Calu3 (cell line): ENCODE measurements at places on chromosomes 4 and X.

GRCh38 chr4:182425302-182425701, 182.1 kb downstream of the TENM3 start:
- DNase-seq, result no peak

GRCh38 chr4:121749225-121749624, 15.7 kb downstream of the SMIM43 start:
- no peak for DNase-seq

- peak; percentile 45 for DNase-seq
Observed at GRCh38 chr4:48079972-48080391, 54.1 kb downstream of the TXK start.

- no peak for DNase-seq
Observed at GRCh38 chrX:103794119-103794518, 17.5 kb downstream of the PLP1 start.

GRCh38 chr4:136495851-136496250, 1036.4 kb downstream of the PCDH18 start:
- no peak for DNase-seq

DNA sequence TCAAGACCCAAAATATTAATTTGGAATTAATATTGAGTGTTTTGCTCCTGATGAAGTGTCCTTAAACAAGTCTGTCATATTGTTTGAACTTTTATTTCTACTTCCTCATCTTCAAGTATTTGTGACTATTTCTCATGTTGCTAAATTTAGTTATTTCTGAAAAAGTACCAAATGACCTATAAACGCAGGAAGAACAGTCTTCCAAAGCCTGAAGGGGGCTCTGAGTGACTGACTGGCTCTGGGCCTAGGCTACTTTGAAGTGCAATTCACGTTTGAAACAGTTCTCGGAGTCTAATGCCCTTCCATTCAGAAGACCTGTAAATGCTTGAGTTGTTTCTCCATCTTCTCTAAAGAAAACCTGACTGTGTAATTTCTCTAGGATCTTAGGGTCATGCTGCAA, 26.5 kb downstream of the GALNT7 start:
- DNase-seq, result no peak

DNA sequence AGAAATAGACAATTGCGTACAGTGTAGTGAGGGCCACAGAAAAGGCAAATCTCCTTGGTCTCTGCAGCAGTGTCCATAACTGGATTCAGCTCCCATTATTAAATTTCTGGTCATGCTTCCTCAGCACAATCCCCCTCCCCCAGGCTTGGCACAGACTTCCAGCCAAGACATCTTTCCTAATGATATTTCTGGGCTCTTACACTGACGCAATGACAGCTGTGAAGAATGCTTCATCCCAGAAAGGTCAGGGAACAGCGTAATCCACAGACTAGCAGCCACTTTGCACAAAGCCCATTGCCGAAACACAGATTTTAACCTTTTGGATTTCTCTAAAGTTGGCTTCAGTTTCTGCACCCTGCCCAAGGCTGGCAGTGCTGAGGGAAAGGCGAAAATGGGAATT, 597.6 kb upstream of the CPEB2 start:
- no peak for DNase-seq

DNA sequence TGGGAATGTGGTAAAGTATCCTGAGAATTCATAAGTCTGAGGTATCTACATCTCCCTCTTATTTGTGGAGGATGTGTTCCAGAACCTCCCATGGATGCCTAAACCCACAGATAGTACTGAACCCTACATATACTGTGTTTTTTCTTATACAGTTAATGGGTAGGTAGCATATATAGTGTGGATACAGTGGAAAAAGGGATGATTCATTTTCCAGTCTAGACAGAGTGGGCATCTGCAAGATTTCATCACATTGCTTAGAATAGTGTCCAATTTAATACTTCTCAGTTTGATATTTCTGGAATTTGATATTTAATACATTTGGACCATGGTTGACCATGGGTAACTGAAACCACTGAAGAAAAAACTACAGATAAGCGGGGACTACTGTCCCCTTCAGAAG, 155.0 kb upstream of the ANKRD50 start:
- DNase-seq, result no peak

- DNase-seq, result no peak
Observed at GRCh38 chrX:139890991-139891700, 41.7 kb downstream of the ATP11C start.

- DNase-seq, result no peak
Observed at GRCh38 chrX:67787196-67787595, 243.4 kb downstream of the AR start.

DNA sequence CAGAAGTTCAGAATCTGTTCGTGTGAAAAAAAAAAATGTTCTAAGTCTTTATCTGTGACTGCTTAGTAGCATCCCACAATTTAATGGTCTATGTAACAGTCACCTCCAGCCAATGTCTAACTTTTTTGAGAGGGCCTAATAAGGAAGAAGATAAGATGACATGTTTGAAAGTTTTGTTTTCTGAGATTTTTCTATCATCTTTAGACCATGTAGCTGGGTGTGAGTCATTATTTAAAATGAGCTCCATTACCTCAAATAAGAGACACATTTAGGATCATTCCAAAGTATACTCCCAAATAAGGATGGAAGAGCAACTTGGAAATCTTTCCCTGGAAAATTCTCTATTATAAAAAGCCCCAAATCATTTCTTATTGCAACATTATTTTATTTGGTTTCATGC, 28.2 kb upstream of the MCF2 start:
- DNase-seq, result no peak

DNA sequence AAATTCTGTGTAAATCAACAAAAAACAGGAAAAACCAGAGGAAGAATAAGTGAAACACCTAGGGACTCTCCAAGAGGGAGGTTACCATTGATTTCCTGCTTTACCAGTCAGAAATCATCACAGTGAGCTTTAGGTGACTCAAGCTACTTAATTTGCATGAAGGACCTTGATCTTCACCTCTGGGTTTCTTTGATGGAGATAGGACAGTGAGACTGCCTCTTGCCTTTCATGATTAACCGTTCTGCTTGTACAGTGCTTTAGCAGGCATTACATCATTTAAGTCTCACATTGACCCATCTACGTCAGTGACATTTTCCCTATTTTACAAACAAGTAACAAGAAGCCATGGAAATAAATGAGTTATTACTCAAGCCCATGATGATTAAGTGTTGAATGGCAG, 3.4 kb upstream of the GK start:
- peak; percentile 35 for DNase-seq

DNA sequence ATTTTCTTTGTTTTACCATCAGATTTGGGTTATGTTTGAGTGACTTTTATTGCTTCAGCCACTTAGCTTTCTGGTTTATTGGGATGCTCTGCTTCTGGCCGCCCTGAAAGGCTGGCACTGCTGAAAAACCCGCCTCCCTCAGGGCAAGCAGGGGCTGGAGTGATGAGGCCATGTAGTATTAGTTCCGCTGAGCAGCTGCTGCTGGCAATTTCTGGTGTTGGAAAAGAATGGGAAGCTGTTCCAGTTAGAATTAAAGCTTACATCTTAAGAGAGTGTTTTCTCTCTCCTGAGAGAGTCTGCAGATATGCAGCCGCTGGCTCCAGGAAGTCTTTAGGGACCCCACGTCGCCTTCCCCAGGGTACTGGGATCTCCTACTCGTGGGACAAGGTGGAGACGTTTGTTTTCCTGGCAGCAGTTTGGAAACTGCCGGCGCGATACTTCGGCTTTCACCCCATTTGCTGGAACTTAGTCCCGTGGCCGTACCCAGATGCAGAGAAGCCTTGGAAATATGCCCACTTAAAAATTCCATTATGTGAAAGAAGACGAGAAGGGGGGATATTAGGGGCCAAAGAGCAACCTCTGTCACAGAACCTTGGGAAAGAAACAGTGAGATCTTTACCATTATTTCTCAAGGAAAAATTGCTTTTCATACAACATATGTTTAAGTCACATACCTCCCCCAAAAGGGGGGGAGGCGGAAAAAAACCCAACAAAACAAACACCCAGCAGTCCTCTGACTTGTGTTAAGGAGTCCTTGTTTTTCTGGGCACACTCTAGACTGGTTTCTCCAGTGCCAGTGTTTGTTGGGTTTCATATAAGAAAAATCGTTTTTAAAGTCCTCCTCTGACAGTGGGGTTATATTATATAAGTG, 72.6 kb downstream of the TMEM131L start:
- DNase-seq, result no peak

GRCh38 chr4:53709693-53710092, 118.4 kb upstream of the LNX1 start:
- DNase-seq, result no peak

- DNase-seq, result no peak
Observed at GRCh38 chr4:70236125-70236524, 6.3 kb upstream of the CSN3 start.

- no peak for DNase-seq
Observed at GRCh38 chr4:113404841-113405240, 355.4 kb downstream of the ANK2 start.

DNA sequence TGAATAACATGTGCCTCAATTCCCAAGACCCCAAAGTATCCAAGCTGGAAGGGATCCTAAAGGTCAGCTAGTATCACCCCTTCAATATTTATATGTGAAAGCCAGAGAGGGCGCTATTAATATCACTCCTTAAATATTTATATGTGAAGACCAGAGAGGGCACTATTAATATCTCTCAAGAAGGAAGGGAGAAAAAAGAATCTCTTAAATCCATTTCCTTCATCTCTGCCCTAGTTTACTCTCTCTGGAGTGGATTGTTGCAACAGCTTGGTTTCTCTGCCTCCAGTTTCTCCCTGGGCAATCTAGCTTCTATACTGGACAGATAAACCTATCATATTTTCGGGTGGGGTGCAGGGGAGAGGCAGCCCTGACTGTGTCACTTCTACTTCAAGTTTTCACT, 31.6 kb upstream of the MSN start:
- DNase-seq, result no peak

DNA sequence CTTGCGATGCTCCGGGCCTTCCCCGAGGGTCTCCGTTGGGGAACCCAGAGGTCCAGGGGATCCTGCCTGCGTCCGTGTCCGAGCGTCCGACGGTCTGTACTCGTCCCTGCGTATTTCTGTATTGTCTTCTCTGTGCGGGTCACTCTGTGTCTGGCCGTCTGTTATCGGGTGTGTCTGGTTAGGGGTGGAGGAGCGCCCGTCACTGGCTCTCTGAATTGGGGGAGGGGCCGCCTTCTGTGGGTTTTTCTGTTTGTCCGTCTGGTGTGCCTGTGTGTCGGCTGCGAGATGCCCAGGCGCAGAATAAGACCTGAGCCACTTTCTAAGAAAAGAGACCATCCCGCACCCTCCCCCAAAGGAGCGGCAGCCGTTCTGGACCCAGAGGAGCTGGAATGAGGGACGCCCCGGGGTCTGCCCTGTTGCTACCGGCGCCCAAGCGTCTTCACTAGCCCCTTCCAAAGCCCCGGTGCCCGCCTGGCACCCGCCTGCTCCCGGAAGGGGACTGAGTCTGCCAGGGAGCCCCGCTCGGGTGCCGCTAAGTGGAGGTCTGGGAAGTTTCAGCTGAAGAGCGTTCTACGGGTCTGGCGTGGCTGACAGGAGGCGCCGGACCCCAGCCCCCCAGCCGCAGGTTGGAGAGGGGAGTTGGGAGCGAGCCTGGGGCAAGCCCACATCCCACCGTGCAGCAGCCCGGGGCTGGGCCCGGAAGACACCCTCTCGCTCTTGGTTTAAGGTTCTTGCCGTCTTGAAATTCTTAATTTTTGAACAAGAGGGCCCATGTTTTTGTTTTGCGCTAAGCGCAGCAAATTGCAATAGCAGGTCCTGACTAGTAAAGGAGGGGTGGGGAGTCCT, 1.0 kb upstream of the OTOP1 start:
- DNase-seq, result no peak

DNA sequence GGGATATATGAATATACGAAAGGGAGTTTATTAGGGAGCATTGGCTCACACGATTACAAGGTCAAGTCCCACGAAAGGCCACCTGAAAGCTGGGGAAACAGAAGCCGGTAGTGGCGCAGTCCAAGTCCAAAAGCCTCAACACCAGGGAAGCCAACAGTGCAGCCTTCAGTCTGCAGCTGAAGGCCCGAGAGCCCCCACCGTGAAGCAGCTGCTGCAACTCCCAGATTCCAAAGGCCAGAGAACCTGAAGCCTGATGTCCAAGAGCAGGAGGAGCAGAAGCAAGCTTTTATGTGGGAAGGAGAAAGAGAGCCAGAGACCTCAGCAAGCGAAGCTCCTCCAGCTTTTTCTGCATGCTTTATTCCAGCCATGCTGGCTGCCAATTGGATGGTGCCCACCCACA, 275.8 kb downstream of the PTTG2 start:
- no peak for DNase-seq

DNA sequence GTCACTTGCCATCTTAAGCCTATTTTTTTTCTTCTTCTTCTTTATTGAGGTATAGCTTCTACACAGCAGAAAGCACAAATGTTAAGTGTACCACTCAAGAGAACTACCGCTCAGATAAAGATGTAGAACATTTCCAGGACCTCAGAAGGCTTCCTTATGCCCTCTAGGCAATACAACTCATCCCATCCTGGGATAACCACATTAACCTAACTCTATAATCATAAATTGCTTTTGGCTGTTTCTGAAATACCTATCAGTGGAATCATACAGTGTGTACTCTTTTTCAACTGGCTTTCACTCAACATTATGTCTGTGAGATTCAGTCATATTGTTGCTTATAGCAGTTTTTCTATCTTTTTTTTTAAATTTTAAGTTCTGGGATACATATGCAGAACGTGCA, 51.7 kb downstream of the ARFIP1 start:
- DNase-seq, result no peak

GRCh38 chr4:4711902-4712301, 147.6 kb upstream of the MSX1 start:
- no peak for DNase-seq

GRCh38 chrX:43693602-43694406, 37.7 kb downstream of the MAOA start:
- no peak for DNase-seq

- DNase-seq, result peak; percentile 71
Observed at GRCh38 chr4:81635739-81636138, 164.0 kb upstream of the RASGEF1B start.

GRCh38 chr4:42474406-42474805, 77.1 kb downstream of the SHISA3 start:
- no peak for DNase-seq

DNA sequence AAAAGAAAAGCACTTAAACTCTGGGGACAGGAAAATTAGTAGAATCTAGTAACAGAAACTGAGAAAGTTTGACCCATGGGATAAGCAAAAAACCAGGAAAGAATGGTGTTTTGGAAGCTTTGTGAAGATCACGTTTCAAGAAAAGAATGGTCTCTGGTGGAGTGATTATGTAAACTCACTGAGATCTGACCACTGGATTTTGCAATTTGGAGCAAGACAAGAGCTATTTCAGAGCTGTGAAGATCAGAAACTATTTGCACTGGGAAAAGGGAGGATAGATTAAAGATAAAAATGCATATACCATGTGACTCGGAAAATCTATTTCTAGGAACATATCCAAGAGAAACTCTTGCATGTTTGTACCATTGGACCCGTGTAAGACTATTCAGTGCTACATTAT, 4.3 kb downstream of the TMPRSS11D start:
- no peak for DNase-seq

GRCh38 chr4:124804584-124804983, 92.1 kb upstream of the ANKRD50 start:
- DNase-seq, result no peak

GRCh38 chr4:77145842-77146185, 11.2 kb upstream of the CCNG2 start:
- DNase-seq, result no peak

GRCh38 chrX:133676344-133677122, 261.2 kb upstream of the GPC4 start:
- peak; percentile 65 for DNase-seq
